ENCODE measurements at places on chromosomes 4 and X.

GRCh38 chr4:122458625-122459024 is 2.1 kb upstream of the IL2 start:
- no peaks in the 10 kb centered on the region for H3K4me1 ChIP-seq
- peak overlapping the region; percentile 20 for H3K4me3 ChIP-seq
- no peak overlapping the region for H3K27ac ChIP-seq
- H3K36me3 ChIP-seq, result no peaks in the 10 kb centered on the region
- no peaks in the 10 kb centered on the region for H3K27me3 ChIP-seq

- no peaks in the 10 kb centered on the region for H3K4me1 ChIP-seq
- no peaks in the 10 kb centered on the region for H3K27me3 ChIP-seq
- H3K27ac ChIP-seq, result no peak overlapping the region
- H3K36me3 ChIP-seq, result no peaks in the 10 kb centered on the region
These were observed 20.9 kb downstream of the FGF13 start for GRCh38 chrX:138690591-138690990.

- H3K36me3 ChIP-seq, result no peaks in the 10 kb centered on the region
- H3K27ac ChIP-seq, result no peak overlapping the region
- no peaks in the 10 kb centered on the region for H3K27me3 ChIP-seq
These were observed 51.2 kb downstream of the DCX start for GRCh38 chrX:111360839-111361238.

- H3K27me3 ChIP-seq, result no peaks in the 10 kb centered on the region
- no peaks in the 10 kb centered on the region for H3K4me1 ChIP-seq
- DNase-seq, result no peak
- no peak overlapping the region for H3K27ac ChIP-seq
- H3K36me3 ChIP-seq, result peaks cover 23% of the 10 kb centered on the region
- H3K4me3 ChIP-seq, result no peak overlapping the region
These were observed 12.1 kb downstream of the LETM1 start for GRCh38 chr4:1843852-1844251.

GRCh38 chr4:188372058-188372457 is 232.8 kb downstream of the TRIML1 start:
- H3K27me3 ChIP-seq, result no peaks in the 10 kb centered on the region
- DNase-seq, result no peak
- no peak overlapping the region for H3K4me3 ChIP-seq
- no peak overlapping the region for H3K27ac ChIP-seq
- no peaks in the 10 kb centered on the region for H3K36me3 ChIP-seq
- no peaks in the 10 kb centered on the region for H3K4me1 ChIP-seq

- H3K27ac ChIP-seq, result no peak overlapping the region
- no peaks in the 10 kb centered on the region for H3K27me3 ChIP-seq
- no peaks in the 10 kb centered on the region for H3K4me1 ChIP-seq
- DNase-seq, result no peak
These were observed 637.8 kb upstream of the ADGRL3 start for GRCh38 chr4:60562334-60562733.

DNA sequence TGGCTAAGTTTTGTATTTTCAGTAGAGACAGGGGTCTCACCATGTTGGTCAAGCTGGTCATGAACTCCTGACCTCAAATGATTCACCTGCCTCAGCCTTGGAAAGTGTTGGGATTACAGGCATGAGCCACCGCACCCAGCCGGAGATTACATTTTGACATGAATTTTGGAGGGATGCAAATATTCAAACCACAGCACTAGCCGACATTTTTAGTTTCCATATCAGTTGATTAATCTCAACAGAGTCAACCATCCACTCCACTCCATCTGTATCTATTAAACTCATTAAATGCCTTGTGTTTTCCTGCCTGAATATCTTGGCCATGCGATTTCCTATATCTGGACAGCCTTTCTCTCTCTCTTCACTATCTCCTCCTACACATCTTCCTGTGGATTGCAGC is 64.1 kb upstream of the PDGFRA start:
- no peaks in the 10 kb centered on the region for H3K36me3 ChIP-seq
- H3K4me3 ChIP-seq, result no peak overlapping the region
- no peaks in the 10 kb centered on the region for H3K4me1 ChIP-seq
- no peaks in the 10 kb centered on the region for H3K27me3 ChIP-seq
- H3K27ac ChIP-seq, result no peak overlapping the region

GRCh38 chr4:71680706-71681105 is 103.2 kb downstream of the GC start:
- no peak overlapping the region for H3K27ac ChIP-seq
- no peaks in the 10 kb centered on the region for H3K36me3 ChIP-seq
- H3K27me3 ChIP-seq, result no peaks in the 10 kb centered on the region
- H3K4me1 ChIP-seq, result peaks cover 2% of the 10 kb centered on the region

- no peaks in the 10 kb centered on the region for H3K36me3 ChIP-seq
- H3K4me3 ChIP-seq, result no peak overlapping the region
- no peaks in the 10 kb centered on the region for H3K27me3 ChIP-seq
- H3K4me1 ChIP-seq, result peaks cover 2% of the 10 kb centered on the region
These were observed 108.0 kb upstream of the ZNF518B start for GRCh38 chr4:10565166-10565780.

DNA sequence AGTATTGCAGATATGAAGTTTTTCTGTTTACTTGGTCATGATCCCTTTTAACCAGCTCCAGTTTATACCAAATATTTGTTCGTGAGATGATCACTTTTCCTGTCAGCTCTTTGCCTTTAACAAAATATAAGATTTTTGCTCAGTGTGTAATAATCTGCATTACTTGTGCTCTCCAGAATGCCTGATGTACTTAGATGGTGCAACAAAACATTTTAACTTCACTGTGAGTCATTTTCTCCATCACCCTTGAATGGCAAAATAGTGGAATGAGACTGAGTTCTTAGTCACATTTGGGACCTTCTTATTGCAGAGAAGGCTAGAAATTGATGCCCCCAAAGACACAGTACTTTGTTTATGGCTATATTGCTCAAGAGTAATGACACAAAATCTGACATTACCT is 252.0 kb downstream of the FRMPD4 start:
- no peak for DNase-seq
- no peak overlapping the region for H3K4me3 ChIP-seq
- H3K36me3 ChIP-seq, result no peaks in the 10 kb centered on the region

GRCh38 chrX:53456254-53456653 is 22.1 kb upstream of the HSD17B10 start:
- no peak for DNase-seq
- H3K27me3 ChIP-seq, result no peaks in the 10 kb centered on the region
- H3K4me1 ChIP-seq, result no peaks in the 10 kb centered on the region
- H3K4me3 ChIP-seq, result no peak overlapping the region
- no peak overlapping the region for H3K27ac ChIP-seq

- no peaks in the 10 kb centered on the region for H3K36me3 ChIP-seq
- no peak for DNase-seq
- H3K4me1 ChIP-seq, result no peaks in the 10 kb centered on the region
- H3K27me3 ChIP-seq, result no peaks in the 10 kb centered on the region
These were observed 22.5 kb downstream of the ING2 start for GRCh38 chr4:183527326-183527725.

GRCh38 chr4:89099034-89099433 is 12.3 kb upstream of the TIGD2 start:
- no peak for DNase-seq
- no peaks in the 10 kb centered on the region for H3K36me3 ChIP-seq

DNA sequence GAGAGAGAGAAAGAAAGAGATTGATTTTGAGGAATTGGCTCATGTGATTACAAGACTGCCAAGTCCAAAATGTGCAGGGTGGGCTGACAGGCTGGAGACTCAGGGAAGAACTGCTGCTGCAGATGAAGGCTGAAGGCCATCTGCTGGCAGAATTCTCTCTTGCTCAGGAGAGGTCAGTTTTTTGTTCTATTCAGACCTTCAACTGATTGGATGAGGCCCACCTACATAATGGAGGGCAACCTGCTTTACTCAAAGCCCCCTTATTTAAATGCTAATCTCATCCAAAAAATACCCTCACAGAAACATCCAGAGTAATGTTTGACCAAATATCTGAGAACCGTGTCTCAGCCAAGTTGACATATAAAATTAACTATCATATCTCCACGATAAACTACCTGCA is 38.2 kb upstream of the MAMLD1 start:
- no peaks in the 10 kb centered on the region for H3K27me3 ChIP-seq
- H3K4me3 ChIP-seq, result no peak overlapping the region
- no peak for DNase-seq

GRCh38 chr4:40210776-40211175 is 13.9 kb downstream of the RHOH start:
- no peak overlapping the region for H3K4me3 ChIP-seq
- no peak overlapping the region for H3K27ac ChIP-seq
- no peak for DNase-seq
- no peaks in the 10 kb centered on the region for H3K36me3 ChIP-seq
- no peaks in the 10 kb centered on the region for H3K27me3 ChIP-seq

GRCh38 chr4:63607169-63607872 is 801.9 kb downstream of the TECRL start:
- H3K36me3 ChIP-seq, result no peaks in the 10 kb centered on the region
- no peak overlapping the region for H3K27ac ChIP-seq
- no peak overlapping the region for H3K4me3 ChIP-seq
- DNase-seq, result no peak
- no peaks in the 10 kb centered on the region for H3K4me1 ChIP-seq

GRCh38 chr4:152601156-152601555 is 65.3 kb upstream of the FBXW7 start:
- no peak overlapping the region for H3K4me3 ChIP-seq
- no peak for DNase-seq
- no peaks in the 10 kb centered on the region for H3K36me3 ChIP-seq

DNA sequence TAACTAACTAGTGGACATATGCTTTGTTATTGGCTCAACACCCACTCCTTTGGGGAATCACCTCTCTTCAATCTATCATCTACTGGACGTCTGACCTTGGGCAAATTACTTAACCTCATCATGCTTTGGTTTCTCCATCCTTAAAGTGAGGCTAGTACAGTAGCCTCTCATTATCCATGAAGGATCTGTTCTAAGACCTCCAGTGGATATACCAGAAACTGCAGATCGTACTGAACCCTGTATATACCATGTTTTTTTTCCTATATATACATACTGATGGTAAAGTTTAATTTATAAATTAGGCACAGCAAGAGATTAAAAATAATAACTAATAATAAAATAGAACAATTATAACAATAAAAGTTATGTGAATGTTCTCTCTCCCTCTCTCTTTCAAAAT is 56.2 kb downstream of the HMGB3 start:
- no peak overlapping the region for H3K4me3 ChIP-seq
- H3K27ac ChIP-seq, result no peak overlapping the region
- no peaks in the 10 kb centered on the region for H3K27me3 ChIP-seq
- no peaks in the 10 kb centered on the region for H3K4me1 ChIP-seq

GRCh38 chrX:150348365-150348764 is 14.8 kb upstream of the MAMLD1 start:
- H3K36me3 ChIP-seq, result no peaks in the 10 kb centered on the region
- H3K27me3 ChIP-seq, result peaks cover 36% of the 10 kb centered on the region
- no peaks in the 10 kb centered on the region for H3K4me1 ChIP-seq
- no peak overlapping the region for H3K4me3 ChIP-seq

DNA sequence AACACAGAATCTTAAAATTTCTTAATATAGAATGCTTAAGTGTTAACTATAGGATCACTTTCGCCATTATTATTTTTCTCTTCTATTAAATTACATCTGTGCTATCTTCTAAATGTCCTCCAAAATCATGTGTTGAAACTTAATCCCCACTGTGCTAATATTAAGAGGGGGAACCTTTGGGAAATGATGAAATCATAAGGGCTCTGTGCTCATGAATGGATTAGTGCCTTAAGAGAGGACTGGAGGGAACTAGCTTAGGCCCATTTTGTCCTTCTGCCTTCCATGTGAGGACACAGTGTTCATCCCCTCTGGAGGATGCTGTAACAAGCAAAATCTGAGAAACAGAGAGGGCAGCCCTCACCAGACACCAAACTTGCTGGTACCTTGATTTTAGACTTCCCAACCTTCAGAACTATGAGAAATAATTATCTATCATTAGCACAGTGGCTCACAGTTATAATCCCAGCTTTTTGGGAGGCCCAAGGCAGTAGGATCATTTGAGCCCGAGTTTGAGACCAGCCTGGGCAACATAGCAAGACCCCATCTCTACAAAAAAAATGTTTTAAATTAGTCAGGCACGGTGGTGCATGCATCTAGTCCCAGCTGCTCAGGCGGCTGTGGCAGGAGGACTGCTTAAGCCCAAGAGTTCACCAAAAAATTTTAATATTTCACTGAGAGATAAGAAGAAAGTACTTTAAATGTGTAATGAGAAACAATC is 26.3 kb downstream of the KLHL8 start:
- H3K27me3 ChIP-seq, result no peaks in the 10 kb centered on the region
- H3K27ac ChIP-seq, result no peak overlapping the region

DNA sequence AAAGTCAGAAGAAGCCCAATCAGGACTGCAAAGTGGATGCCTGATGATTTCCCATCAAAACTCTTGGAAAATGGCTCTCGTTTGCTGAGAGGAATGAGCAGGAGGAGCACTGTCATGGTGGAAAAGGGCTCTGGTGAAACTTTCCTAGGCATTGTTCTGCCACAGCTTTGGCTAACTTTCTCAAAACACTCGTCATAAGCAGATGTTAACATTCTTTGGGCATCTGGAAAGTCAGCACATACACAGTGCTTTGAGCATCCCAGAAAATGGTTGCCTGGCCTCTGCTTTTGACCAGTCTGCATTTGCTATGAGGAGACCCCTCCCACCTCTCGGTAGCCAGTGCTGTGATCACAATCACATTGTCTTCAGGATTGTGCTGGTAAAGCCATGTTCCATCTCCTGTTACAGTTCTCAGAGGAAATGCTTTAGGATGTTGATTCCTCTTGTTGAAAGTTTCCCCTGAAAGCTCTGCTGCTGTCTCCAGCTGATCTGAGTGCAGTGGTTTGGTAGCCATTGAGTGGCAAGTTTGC is 25.2 kb upstream of the TBC1D14 start:
- DNase-seq, result no peak
- no peak overlapping the region for H3K4me3 ChIP-seq
- H3K4me1 ChIP-seq, result peaks cover 8% of the 10 kb centered on the region

- DNase-seq, result no peak
- H3K4me1 ChIP-seq, result peaks cover 1% of the 10 kb centered on the region
- H3K36me3 ChIP-seq, result no peaks in the 10 kb centered on the region
- H3K4me3 ChIP-seq, result no peak overlapping the region
- no peaks in the 10 kb centered on the region for H3K27me3 ChIP-seq
- no peak overlapping the region for H3K27ac ChIP-seq
These were observed 63.1 kb downstream of the RELL1 start for GRCh38 chr4:37623125-37623524.

DNA sequence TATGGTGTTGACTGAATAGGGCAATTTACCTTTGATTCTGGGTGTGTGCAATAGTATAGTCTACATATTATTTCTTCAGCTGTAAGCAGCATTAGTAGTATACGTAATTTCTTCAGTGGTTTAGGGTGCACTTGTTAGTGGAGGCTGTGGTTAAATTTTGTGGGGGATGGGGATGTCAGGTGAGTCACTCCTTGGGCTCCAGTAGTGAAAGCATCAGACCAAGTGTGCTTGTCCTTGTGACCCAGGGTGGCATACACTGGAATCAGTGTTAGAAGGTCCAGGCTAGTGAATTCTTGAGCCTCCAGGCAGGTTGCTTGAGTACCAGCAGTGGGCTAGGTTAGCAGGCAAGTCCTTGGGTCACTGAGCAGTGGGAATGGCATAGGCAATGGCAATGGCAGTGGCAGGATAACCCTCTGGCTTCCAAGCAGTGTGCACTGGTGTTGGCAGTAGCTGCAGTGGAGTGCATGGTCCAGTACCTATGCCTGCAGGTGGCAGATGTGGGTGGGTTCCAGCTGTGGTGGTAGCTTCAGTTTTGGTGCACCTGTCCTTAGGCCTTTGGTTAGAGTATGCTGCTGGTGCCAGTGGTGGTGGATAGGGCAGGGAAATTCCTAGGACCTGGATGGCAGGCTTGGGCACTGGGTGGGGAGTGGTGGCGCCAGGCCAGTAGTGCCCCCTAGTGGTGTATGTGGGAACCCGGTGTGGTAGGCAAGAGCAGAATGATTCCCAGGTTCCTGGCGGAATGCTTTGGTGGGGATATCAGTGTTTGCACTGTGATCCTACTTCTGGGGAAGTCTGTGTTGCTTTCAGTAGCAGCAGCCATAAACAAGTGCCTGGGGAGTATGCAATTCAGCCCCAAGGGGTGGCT is 531.0 kb downstream of the SMARCA1 start:
- H3K4me3 ChIP-seq, result no peak overlapping the region
- H3K27me3 ChIP-seq, result no peaks in the 10 kb centered on the region
- DNase-seq, result no peak
- H3K27ac ChIP-seq, result no peak overlapping the region
- H3K4me1 ChIP-seq, result no peaks in the 10 kb centered on the region
